ENCODE measurements at places on chromosomes 16 and 17.

DNA sequence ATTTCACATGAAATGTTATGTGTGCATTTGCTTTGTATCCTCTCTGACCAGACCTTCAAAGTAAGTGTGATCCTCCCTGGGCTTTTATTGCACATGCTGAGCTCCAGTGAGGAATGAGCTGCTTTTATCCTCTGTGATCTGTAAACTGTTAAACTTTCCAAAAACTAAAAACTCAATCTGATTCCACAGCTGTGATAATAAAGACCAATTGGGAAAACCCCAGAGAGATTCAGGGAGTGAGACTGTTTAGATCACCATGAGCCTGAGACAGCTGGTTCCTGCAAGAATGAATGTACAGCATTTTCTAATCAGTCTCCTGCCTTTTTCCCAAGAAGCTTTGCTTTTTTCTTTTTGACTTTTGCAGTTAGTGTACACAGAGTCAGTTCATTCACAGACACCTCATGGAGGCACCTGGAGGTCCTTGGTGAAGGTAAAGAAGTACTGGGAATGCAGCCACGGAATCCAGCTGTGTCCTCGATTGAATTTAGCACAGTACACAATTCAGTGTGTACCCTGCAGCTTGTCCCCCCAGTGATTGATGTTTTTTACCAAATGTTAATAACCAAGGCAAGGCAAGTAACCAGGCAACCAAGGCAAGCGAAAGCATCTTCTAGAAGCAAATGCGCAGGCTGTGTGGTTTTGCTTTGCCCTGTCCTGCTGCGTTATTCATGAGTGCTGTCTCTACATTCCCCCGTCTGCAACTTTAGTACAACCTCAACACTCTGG, 182.6 kb downstream of the LGALS9B start:
- no peak for DNase-seq

- no peak for DNase-seq
Observed at GRCh38 chr16:1791943-1792812, 1.3 kb downstream of the IGFALS start.

DNA sequence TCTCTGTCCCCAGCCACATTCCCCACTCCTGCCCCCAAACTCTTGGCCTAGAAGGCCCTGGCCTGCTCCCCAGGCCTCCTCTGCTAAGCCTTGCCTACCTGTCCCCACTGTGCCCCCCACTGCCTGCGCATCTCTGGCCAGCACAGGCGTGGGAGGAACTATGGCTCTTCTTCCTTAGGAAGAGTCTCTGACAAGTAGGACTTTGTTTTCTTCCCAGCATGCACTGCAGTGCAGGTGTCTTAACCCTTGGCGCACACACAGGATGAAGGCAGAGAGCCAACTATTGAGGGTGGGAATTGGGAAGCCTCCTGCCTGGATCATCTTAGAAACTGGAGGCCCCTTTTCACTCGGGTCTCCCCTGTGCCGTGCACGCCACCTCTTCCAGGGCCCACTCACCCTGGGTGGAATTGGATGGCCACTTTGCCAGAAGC, 3.6 kb downstream of the AMDHD2 start:
- DNase-seq = no peak

- no peak for DNase-seq
Observed at GRCh38 chr17:75003070-75003956, 9.2 kb upstream of the MRPL58 start.

GRCh38 chr16:53429221-53429943, 4.9 kb upstream of the RBL2 start:
- DNase-seq = no peak

DNA sequence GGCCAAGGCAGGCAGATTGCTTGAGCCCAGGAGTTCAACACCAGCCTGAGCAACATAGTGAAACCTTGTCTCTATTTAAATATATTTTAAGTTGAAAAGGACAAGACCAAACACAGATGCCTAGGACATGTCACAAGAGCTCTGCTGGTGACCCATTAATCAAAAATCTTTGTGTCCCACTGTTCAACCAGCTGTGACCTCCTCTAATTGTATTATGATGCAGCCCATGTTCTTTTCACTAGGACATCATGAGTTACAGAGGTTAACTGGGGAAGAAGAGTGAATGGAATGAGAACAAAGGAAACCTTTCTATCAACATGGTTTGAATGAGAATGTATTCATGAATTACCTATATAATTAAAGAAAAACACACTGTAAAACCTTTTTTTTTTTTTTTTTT, 7.0 kb downstream of the EFTUD2 start:
- DNase-seq = no peak

DNA sequence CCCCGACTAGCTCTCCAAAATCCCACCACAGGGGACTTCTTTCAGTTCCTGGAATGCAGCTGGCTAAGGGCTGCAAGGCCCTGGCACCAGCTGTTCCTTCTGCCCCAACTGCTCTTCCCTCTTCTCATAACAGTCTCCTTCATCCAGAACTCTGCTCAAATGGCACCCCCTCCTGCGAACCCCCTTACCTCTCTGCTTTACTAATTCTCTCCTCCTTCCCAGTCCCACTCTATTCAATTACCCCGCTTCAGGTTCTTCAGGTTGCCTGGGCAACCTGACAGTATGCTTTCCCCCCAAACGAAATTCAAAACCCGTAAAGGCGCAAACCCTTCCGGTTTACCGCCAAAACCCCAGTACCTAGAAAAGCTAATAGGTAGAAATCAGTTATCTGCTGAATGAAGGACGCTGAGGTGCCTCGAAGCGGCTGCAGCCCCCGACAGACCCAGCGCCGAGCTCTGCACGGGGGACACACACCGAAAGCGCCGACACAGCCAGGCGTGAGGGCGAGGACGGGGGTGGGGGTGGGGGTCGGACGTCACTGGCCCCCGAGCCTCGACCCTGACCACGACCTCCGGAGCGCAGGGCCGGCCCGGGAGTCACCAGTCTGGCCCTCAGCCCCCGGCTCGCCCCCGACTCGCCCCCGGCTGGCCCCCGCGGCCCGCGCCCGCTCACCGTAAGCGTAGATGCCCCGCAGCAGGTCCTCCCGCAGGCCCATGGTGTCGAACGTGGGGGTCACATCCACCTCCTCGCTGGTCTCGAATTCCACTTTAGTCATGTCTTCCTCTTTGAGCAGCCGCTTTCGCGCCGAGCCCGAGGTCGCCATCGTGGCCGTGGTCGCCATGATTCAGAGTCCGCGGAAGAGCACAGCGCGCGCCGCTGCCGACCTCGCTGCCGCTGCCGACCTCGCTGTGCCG, 550 bp downstream of the EIF4A3 start:
- DNase-seq = no peak

DNA sequence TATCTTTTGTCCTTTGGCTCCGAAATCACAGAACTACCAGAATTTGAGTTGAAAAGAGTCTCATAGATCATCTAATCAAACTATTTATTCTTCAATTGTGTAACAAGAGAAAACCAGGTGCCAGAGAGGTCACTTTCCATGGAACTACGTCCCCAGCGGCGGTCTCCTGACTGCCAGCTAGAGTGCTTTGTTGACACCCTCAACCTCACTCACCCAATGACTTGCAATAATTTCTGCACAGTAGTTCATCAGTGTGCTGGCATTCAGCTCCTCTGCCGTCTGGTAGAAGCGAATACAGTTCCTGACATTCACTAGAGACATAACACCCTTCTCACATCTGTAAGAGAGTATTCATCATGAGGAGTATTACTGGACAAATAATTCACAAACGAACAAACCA, 54.2 kb downstream of the ANKFY1 start:
- no peak for DNase-seq

- no peak for DNase-seq
Observed at GRCh38 chr17:77214743-77215142, 74.0 kb downstream of the SEC14L1 start.

DNA sequence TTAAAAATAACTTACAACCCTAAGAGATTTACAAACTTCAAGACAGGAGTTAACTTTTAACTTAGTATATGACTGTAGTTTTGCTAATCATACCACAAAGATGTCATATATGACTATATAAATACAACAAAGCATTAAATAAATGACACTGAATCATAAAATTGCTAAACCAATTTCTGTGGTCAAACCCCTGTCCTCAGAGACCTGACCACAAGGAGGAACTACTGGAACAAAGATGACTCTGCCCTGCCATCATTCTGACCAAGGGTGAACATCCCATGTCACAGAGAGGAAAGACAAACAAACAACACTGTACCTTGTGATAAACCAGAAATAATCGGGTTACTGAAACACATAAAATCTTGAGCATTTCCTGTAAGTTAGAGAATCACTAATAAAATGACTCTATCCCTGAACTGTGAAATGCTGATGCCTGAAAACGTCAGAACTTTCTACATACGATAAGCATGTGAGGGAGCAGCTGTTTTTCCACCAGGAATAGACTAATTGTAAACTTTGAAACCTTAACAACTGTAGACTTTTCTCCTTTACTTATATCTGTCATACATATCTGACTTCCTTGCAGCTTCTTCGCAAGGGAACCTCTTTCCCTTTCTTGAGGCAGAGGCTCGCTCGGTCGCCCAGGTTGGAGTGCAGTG, 47.9 kb downstream of the WDR59 start:
- DNase-seq = peak; percentile 43

- DNase-seq = no peak
Observed at GRCh38 chr16:11857161-11857560, 5.8 kb upstream of the RSL1D1 start.

Measured in CD4-positive, alpha-beta T cell treated with Interferon gamma for 1 hour (primary cell).